NCI-H82 (cell line): ENCODE measurements at places on chromosomes 13 and 19.
A peak's percentile ranks its signal among the peaks of the same experiment; 100 is the strongest.

DNA sequence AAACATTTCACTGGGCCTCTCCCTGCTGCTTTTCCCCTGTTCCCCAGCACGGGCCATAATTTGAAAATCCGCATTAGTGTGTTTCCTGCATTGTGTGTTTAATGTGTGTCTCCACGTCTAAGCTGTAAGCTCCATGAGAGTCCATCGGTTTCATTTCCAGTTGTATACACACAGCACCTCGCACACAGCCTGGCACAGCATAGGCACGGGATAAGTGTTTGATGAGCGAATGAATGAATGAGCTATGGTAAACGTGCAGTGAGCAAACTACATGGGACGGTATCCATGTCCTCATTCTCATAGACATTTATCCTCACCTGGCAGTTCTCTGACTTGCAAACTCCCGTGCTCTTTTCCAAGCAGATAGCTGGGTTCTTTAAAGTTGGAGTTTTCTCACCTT lies 106.1 kb downstream of the RAB20 start:
- DNase-seq = no peak

DNA sequence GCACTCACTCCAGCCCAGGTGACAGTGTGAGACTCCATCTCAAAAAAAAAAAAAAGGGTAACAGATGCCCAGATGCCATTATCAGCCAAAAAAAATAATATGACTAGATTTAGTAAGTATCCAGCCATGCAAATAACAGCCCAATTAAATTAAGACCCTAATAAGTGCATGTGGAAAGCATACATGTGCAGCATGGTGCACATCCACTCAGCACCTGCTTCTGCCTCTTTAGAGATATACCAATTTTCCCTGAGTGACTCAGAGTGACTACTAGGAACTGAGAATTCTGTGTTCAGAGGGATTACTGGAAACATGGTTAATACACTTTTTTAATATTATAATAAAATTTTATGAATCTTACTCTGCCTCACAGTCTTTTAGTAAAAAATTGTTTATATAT lies 29.8 kb upstream of the ZNF675 start:
- no peak for DNase-seq

DNA sequence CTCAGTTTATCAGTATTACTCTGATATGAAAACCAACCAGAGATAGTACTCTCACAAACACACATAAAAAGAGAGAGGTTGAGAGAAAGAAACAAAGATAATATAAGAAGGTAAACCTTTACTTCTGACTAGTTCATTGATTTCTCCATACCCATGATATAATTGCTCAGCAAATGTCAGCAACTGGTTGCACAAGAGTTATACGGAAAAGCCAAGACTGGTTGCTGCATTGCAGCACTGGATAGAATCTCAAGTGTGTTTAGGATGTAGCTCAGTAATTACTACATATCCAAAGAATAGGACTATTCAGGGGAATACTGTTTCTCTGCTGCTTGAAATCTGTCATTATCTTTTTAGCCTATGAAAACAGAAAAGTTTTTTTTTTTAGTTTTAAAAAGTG lies 1332.8 kb downstream of the OLFM4 start:
- DNase-seq = no peak

GRCh38 chr13:28316836-28317235 lies 178.1 kb downstream of the FLT1 start:
- DNase-seq = no peak

- no peak for DNase-seq
Measured at GRCh38 chr13:68551701-68552522, 1321.8 kb upstream of the PCDH9 start.

- DNase-seq = no peak
Measured at GRCh38 chr19:15436012-15436825, 13.5 kb downstream of the WIZ start.

DNA sequence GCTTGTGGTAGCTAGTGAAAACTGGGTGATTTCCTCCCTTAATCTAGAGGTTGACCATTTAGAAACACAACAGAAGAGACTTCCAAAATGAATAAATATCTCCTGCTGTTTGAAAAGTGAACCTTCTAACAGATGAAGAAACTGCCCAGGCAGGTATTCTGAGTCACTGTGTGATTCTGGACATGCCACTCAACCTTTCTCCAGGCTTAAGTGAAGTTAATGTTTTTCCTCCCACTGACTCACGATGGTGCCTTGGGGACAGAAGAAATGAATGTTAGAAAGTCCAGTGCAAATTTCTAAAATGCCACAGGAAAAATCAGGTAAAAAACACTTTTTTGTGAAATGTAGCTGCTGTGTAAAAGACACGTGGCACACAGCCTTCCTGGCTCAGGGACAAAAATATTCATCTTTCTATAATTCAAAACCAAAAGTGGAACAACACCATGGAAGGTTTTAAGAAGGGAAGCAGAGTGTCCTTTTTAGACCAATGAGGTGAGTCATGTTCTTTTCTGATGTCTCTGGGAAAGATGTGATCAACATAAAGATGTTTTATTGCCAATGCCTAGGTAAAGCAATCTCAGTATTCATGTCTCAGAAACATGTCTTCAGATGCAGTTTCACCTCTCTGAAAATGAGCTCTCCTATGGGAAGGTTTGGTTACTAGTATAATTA lies 9.1 kb downstream of the UBE2L5 start:
- no peak for DNase-seq

DNA sequence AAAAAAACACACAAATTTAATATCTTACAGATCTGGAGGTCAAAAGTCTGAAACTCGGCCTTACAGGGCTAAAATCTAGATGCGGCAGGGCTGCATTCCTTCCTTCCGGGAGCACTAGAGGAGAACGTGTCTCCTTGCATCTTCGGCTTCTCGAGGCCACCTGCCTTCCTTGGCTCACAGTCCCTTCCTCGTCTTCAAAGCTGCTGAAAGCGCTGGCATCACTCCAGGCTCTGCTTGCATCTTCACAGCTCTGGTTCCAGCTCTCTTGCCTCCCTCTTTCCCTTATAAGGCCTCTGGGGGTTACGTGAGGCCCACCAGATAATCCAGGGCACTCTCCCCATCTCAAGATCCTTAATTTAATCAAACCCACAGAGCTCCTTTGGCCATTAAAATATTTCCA lies 10.5 kb downstream of the XRCC1 start:
- no peak for DNase-seq

- DNase-seq = no peak
Measured at GRCh38 chr13:74184283-74184682, 50.1 kb upstream of the KLF12 start.

- DNase-seq = no peak
Measured at GRCh38 chr19:41688687-41689086, 617 bp upstream of the CEACAM7 start.

GRCh38 chr19:46192992-46193650 lies 36.4 kb upstream of the IGFL1 start:
- DNase-seq = no peak

DNA sequence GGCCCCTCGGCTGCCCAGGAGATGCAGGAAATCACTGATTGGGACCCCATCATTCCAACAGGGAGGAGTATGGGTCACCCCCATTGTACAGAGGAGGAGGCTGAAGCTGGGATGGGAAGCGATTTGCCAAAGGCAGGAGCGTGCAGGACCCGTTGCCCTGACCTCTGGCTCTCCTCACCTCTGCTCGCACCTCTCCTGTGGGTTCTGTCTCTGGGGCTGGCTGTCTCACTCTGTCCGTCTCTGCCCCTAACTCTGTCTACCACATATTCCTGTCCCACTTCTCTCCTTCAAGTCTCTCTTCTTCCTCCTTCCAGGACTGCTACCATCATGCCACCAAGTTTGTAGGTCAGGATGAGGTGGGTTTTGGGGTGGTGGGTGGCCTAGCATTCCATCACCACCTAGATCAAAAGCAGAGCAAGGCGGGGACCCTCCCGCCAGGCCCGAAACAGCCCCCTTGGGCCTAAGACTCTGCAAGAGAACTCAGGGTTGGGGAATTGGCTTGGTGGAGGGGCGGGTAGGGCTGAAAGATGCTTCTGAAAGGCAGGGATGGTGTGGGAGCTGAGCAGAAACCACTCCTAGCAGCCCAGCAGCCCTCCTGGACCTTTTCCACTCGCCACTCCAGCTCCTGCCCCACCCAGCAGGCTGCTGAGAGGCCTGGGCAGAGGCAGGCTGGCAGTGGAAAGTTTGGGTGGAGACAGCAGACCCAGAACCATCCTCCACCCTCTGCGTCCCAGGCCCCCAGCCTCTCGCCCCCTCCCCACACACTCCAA lies 1.0 kb upstream of the LGALS7 start:
- DNase-seq = no peak

DNA sequence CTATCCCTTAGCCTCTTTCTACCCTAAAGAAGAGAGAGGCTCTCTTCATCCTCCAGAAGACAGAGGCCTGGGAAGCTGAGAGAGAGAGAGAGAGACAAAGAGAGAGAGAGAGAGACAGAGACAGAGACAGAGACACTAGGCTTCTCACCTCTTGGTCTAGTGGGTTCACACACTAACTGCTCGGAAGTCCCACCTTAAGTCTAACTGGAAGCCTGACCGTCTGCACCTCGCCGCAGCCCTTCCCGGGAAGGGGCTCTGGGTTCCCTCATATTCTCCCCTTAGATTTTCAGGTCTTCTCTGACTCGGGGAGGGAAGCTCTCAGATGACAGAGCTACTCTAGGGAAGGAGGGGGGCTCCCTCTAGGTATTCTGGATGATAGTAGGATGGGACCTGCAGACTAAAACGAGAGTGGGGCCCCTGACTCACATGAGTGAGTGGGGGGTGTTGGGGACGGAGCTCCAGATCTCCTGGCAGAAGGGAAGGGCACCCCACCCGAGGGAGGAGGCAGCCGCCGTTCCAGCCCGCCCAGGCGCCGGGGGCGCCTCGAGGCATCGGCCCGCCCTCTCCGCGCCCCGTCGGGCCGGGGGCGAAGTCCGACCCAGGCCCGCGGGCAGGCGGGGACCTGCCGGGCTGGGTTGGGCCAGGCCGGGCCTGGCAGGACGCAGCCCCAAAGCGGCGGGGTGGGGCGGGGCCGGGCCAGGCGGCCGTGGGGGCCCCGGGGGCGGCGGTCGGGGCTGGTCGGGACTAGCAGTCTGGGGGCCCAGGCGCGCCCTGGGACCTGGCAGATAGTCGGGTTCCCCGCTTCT lies 2.0 kb upstream of the JUNB start:
- DNase-seq = peak; percentile 76

GRCh38 chr13:22271903-22272302 lies 601.0 kb downstream of the FGF9 start:
- DNase-seq = no peak

GRCh38 chr19:43966079-43966694 lies 15.2 kb downstream of the ZNF221 start:
- no peak for DNase-seq

DNA sequence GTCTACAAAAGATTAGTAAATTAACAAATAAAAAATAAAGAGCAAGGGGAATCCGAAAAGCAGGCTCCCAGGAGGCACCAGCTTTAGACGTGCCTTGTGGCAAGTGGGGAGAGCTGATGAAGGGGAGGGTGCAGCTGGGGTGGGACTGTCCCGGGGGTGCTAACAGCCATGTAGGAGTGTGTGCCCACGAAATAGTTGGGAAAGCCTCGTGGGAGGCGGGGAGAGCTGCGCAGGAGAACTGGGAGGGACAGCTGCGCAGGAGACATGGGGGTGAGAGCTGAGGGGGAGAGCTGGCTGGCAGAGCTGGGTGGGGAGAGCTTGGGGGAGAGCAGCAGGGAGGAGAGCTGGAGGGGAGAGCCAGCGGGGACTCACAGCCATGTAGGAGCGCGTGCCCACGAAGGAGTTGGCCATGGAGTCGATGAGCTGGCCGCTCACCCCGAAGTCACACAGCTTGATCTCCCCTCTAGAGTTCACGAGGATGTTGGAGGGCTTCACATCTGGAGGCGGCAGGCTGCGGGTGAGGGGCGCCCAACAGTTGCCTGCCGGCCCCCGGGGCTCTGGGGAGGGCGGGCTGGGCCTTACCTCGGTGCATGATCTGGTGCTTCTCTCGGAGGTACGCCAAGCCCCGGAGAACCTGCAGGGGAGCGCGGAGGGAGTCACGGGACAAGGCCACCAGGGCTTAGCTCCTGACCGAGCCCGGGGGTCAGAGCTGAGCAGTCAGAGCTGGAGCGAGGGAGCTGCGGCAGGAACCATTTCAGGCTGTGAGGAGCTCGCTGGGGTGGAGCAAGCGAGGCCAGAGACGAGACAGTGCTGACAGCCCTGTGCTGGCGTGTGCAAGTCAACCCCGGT lies 23.1 kb downstream of the MAP2K2 start:
- DNase-seq = no peak

- peak; percentile 95 for DNase-seq
Measured at GRCh38 chr19:47471733-47472457, at the start of gene SLC8A2. Gene SLC8A2, minus strand, starts transcription at chr19:47471893. Its CDS starts 5,490 bp downstream, at chr19:47466403.

DNA sequence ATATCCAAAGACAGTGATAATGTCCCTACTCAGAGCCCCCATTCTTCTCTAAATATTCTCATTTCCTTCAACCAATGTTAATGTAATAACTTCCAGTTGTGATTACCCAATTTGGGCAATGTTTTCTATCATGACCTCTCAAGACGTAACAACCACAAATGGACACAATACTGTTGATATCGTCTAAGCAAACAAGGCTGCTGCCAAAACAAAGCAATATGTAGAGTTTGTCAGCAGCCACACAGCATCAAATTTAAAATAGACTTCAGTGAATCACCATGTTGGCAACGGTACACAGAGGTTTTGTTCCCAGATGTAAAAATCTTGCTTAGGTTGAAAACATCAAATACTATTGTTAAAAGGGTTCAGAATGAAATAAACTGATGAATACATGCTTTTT lies 205.1 kb downstream of the DACH1 start:
- DNase-seq = no peak

DNA sequence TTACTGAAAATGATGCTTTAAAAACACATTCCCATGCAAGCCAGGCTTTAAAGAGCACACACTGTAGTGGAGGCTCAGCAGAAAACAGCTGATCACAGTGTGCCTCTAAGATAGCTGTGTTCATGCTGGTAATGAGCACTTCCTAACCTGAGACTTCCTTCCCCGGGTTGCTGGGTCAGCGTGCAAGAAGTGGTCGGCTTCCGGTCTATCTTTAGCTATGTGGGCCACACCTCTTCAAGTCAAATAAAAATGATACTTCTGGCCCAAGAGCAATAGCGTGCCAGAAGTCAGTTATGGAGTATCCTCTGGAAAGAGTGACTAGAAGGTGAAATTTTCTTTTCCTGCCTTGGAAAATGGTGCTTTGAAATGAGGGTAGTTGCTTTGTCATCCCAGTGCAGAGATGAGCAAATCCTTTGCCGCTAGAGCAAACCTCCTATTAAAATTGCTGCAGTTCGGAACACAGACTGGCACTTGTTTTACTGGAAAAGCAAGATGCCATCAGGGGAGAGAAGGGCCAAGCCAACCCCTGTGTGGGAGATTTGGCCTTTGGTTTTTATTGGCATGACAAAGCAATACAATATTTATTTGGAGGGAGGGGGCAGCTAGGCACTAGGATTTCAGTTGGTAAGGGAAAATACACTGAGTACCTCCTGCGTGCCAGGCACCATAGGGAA lies 64.2 kb downstream of the ARHGAP35 start:
- DNase-seq = no peak

GRCh38 chr13:113121183-113121927 lies 1.2 kb upstream of the F10 start:
- no peak for DNase-seq

GRCh38 chr13:104008075-104008474 lies 941.9 kb upstream of the SLC10A2 start:
- DNase-seq = peak; percentile 34

- DNase-seq = peak; percentile 81
Measured at GRCh38 chr13:27533155-27533643, 82.8 kb upstream of the MTIF3 start.

- no peak for DNase-seq
Measured at GRCh38 chr13:91592056-91593014, 193.9 kb downstream of the GPC5 start.

GRCh38 chr19:10398819-10399218 lies 4.5 kb downstream of the CDC37 start:
- no peak for DNase-seq
